WTC11 (cell line): ENCODE measurements at places on chromosomes 6 and 20. TPM values are rescaled to one million over a fixed set of nuclear protein-coding genes. Genes with fewer than 3 reads are reported as not detected.

DNA sequence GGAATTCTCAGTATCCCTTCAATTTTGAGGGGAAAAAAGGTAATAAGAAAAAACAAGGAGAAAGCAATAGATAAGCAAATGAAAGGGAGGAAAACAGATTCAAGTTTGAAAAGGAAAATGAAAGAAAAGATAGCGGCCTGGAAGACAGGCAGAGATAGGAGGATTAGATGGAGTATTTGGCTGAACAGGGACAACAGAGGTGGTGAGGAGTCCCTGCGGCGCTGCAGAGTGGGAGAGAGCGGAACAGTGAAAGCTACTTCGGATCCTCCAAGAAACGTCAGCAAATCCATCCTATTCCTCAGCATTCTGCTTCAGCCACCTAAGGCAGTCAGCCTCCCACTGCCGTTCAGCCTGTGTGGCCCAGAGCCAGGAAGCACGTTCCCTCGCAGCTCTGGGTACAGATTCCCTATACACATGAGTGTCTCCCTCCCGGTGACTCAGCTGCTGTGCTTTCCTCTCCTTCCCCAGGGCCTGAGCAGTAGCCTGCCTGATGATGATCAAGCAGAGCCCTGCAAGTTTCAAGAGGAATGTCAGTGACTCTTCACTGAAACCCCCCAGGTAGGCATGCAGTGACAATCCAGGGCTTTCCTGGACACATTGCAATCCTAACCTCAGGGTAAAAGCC, 43.4 kb upstream of the CDYL start:
- H3K4me3 ChIP-seq, result no peak overlapping the region
- H3K27ac ChIP-seq, result no peak overlapping the region
- H3K36me3 ChIP-seq, result no peaks in the 10 kb centered on the region
- peak; percentile 35 for DNase-seq
- peaks cover 10% of the 10 kb centered on the region for H3K27me3 ChIP-seq
- peaks cover 25% of the 10 kb centered on the region for H3K4me1 ChIP-seq

GRCh38 chr6:77686931-77687330, 34.1 kb downstream of the MEI4 start:
- H3K36me3 ChIP-seq, result no peaks in the 10 kb centered on the region
- H3K27me3 ChIP-seq, result no peaks in the 10 kb centered on the region
- H3K4me1 ChIP-seq, result no peaks in the 10 kb centered on the region
- no peak overlapping the region for H3K4me3 ChIP-seq
- no peak overlapping the region for H3K27ac ChIP-seq

- peaks cover 6% of the 10 kb centered on the region; the same call in 1 of the 2 replicates for H3K4me1 ChIP-seq
- no peak overlapping the region for H3K4me3 ChIP-seq
- DNase-seq, result no peak
- no peaks in the 10 kb centered on the region for H3K36me3 ChIP-seq
These were observed 30.1 kb upstream of the MAFB start for GRCh38 chr20:40718982-40719729.

GRCh38 chr6:48403587-48403986, 292.6 kb upstream of the PTCHD4 start:
- H3K4me3 ChIP-seq, result no peak overlapping the region
- peaks cover 3% of the 10 kb centered on the region; the same call in 1 of the 2 replicates for H3K36me3 ChIP-seq
- no peaks in the 10 kb centered on the region for H3K4me1 ChIP-seq
- H3K27ac ChIP-seq, result no peak overlapping the region

DNA sequence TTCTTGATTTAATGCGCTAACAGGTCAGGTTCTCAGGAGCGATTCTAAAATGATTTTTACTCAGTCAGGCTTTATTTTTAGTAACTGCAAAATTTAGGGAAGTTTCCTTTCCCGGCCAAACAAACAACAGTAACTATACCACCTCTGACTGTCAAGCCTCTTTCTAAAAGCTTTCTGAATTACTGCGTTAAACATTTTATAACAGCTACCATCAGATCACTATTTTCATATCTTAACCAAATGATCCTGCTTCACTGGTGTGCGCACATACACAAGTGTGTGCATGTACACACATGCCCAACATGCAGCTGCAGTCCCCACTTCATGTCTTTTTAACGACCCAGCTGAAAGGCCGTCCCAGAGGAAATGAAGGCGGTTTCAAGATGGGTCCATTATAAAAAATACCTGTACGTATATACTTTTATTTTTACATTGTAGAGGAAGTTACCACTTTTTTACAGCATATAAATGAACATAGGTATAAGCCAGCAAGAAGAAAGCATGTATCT, 25.0 kb downstream of the TMEM242 start:
- peaks cover 11% of the 10 kb centered on the region for H3K4me1 ChIP-seq
- no peaks in the 10 kb centered on the region for H3K36me3 ChIP-seq
- no peak overlapping the region for H3K4me3 ChIP-seq
- no peak for DNase-seq
- H3K27ac ChIP-seq, result no peak overlapping the region
- H3K27me3 ChIP-seq, result no peaks in the 10 kb centered on the region

- peaks cover 18% of the 10 kb centered on the region for H3K4me1 ChIP-seq
- H3K36me3 ChIP-seq, result peaks cover 14% of the 10 kb centered on the region
- H3K4me3 ChIP-seq, result peak overlapping the region; percentile 52
- H3K27me3 ChIP-seq, result no peaks in the 10 kb centered on the region
- peak overlapping the region; percentile 71; the same call in 1 of the 2 replicates for H3K27ac ChIP-seq
- no peak for DNase-seq
These were observed 2.0 kb downstream of the EDEM2 start for GRCh38 chr20:35145141-35145564.

DNA sequence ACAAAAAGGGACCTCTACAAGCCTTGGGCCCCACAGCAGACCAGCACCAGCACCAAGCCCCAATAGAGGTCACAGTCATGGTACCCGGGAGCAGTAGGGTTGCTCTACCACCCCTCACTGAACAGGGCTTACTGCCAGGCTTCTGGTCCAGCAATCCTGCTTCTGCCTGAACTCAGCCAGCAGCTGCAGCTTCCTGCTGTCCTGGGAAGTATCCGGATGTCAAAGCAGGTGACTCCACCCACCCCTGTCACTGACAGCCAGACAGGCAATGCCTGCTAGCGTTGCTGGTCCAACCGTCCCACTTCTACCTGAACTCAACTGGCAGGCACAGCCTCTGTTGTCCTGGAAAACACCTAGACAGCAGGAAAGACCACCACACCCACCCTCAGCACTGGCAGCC, 47.0 kb upstream of the PCSK2 start:
- H3K4me3 ChIP-seq, result no peak overlapping the region
- no peak for DNase-seq
- peaks cover 2% of the 10 kb centered on the region; the same call in 1 of the 2 replicates for H3K36me3 ChIP-seq
- H3K4me1 ChIP-seq, result 0 out of 2 replicates have a peak, but pooled peaks cover 2% of the 10 kb centered on the region
- H3K27ac ChIP-seq, result no peak overlapping the region
- H3K27me3 ChIP-seq, result no peaks in the 10 kb centered on the region

DNA sequence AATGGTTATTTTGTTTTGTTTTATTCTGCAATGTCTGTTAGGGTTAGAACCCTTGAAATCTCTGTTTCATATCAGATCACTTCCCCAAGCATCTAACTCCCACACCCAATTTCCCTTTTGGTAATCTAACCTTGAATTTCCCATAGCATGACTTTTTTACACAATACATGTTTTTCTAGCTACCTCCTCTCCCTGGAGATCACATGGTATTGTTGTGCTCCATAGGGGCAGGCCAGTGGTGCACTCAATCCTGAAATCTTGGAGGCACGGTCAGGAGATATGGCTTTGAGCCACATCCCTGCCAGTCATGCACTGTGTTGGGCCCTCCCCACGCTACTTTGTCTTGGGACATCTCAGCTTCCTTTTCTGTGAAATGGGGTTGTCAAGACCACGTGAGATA, 36.7 kb upstream of the NNAT start:
- peaks cover 33% of the 10 kb centered on the region for H3K4me1 ChIP-seq
- peaks cover 5% of the 10 kb centered on the region for H3K27me3 ChIP-seq
- no peak for DNase-seq
- H3K4me3 ChIP-seq, result no peak overlapping the region

DNA sequence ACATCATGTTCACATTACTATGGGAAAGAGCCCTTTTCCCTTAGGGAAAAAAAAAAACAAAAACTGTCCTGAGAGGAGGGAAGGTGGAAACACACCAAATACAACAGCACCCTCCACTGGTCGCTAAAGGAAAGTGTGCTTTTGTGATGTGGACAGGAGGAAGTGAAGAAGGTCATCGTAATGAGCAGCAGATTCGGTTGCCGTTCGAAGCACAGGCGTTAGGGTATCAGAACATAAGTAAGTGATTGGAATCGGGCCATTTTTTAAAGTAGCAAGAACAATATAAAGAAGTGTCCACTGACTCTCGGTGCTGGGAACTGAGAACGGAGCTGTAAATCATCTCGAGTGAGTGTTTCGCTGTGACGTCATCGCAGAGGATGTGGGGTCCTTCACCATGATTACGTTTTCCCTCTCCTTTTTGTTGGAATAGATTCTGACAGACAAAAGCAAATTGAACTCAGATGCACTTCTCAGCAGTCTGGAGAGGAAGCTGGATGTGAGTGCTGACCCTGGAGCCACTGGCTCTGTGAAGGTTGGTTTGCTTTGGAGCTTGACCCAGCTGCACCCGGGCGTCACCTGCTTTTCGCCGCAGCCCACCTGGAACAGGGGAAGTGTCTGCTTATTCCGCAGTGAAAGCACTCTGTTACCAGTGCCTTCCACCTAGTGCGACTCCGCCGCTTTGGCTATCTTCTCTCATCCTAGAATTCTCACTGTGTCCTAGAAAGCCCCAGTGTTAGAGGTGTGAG, 203.6 kb upstream of the GMDS start:
- H3K36me3 ChIP-seq, result no peaks in the 10 kb centered on the region
- peaks cover 19% of the 10 kb centered on the region for H3K27me3 ChIP-seq
- H3K4me1 ChIP-seq, result peaks cover 3% of the 10 kb centered on the region; the same call in 1 of the 2 replicates
- peak; percentile 33 for DNase-seq
- H3K27ac ChIP-seq, result no peak overlapping the region

- DNase-seq, result no peak
- H3K36me3 ChIP-seq, result no peaks in the 10 kb centered on the region
- no peaks in the 10 kb centered on the region; the same call in 1 of the 2 replicates for H3K27me3 ChIP-seq
These were observed 220.7 kb upstream of the DEFB112 start for GRCh38 chr6:50270415-50270814.

GRCh38 chr6:117169064-117169665, 96.2 kb upstream of the VGLL2 start:
- DNase-seq, result no peak
- H3K27me3 ChIP-seq, result no peaks in the 10 kb centered on the region
- peaks cover 7% of the 10 kb centered on the region; the same call in 1 of the 2 replicates for H3K36me3 ChIP-seq
- H3K4me3 ChIP-seq, result no peak overlapping the region
- H3K27ac ChIP-seq, result no peak overlapping the region

DNA sequence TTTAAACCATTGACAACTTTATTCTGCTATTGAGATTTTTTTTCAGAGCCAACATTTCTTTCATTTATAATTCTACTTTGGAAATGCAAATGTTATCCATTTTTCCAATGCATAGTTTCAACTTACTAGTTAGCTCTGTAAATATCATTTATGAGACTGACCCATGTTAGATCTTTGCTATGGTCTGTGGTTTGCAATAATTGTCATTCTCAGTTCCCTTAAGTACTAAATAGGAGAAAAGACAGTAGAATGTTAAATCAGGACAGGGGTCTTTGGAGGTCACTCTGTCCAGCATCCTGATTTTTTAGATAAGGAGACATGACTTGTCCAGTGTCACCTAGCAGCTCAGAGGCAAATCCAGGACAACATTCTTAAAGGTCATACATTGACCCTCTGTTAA, 522.2 kb upstream of the FLRT3 start:
- no peak overlapping the region for H3K4me3 ChIP-seq
- no peak for DNase-seq
- peaks cover 25% of the 10 kb centered on the region for H3K4me1 ChIP-seq
- H3K36me3 ChIP-seq, result no peaks in the 10 kb centered on the region
- no peak overlapping the region for H3K27ac ChIP-seq

GRCh38 chr6:157184202-157185015, 138.9 kb downstream of the TMEM242 start:
- peak overlapping the region; percentile 82 for H3K27ac ChIP-seq
- DNase-seq, result peak; percentile 85
- H3K36me3 ChIP-seq, result peaks cover 13% of the 10 kb centered on the region
- H3K4me1 ChIP-seq, result peaks cover 23% of the 10 kb centered on the region
- no peak overlapping the region for H3K4me3 ChIP-seq

- H3K4me1 ChIP-seq, result peaks cover 70% of the 10 kb centered on the region
- peak; percentile 46 for DNase-seq
- H3K27ac ChIP-seq, result peak overlapping the region; percentile 94
- H3K36me3 ChIP-seq, result no peaks in the 10 kb centered on the region
- peak overlapping the region; percentile 23 for H3K4me3 ChIP-seq
These were observed 33.1 kb upstream of the LCA5 start for GRCh38 chr6:79570129-79571029.

DNA sequence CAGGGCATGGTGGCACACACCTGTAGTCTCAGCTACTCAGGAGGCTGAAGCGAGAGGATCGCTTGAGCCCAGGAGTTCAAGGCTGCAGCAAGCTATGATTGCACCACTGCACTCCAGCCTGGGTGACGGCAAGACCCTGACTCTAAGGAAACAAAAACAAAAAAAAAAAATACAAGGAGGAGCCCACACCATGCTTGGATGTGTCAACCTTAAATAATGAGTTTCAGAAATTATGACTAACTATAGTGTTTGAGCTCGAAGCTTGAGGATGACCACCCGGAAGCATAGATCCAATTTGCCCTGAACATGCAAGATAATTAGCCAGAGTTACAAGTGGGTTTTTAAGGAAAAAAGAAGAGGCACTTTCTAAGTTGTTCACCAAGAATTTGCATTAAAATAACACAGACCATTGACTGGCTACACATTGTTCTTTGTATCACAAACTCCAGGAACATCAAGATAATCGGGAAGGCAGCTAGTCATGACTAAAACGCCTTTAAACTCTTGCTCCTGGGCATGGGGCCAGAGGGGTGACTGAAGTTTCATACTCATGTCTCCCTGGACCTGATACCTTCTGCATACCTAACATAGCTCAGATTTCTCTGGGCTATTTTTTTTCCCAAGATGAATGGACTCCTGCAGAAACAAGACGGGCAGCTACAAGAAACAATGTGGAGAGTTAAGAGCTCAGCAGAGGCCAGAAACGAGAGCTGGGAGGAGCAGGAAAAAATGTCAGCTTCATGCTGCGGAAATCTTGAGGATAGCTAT, 289.6 kb downstream of the PREX1 start:
- H3K27ac ChIP-seq, result peak overlapping the region; percentile 64
- H3K4me3 ChIP-seq, result 0 out of 2 replicates have a peak overlapping the region, but pooled peaks have one; percentile 1
- DNase-seq, result no peak

TTK gene
- 47.2 to 51.0 TPM (median 49.4 TPM) in 3 replicates for total RNA-seq

CLDN20 gene
- not detected in 3 replicates for total RNA-seq

POPDC3 gene
- 1.7 to 2.8 TPM (median 2.7 TPM) in 3 replicates for total RNA-seq

MEI4 gene
- total RNA-seq, result 0.18 to 0.21 TPM (median 0.20 TPM) in 3 replicates

HTR1E gene
- 0.09 TPM in 2 of 3 replicates, not detected in the other for total RNA-seq

ANKRD66 gene
- not detected in 3 replicates for total RNA-seq

SUMO4 gene
- total RNA-seq, result 0.55 to 1.2 TPM (median 0.73 TPM) in 3 replicates

COL21A1 gene
- 4.4 to 5.5 TPM (median 4.4 TPM) in 3 replicates for total RNA-seq
